ENCODE measurements at places on chromosomes 1 and 21.
A peak's percentile ranks its signal among the peaks of the same experiment; 100 is the strongest.

- no peak for DNase-seq
These were observed 44.6 kb downstream of the SUSD4 start for GRCh38 chr1:223319398-223319797.

GRCh38 chr1:226603022-226603857 is 54.7 kb downstream of the STUM start:
- DNase-seq, result peak; percentile 65

GRCh38 chr21:27021801-27022200 is 54.9 kb upstream of the ADAMTS5 start:
- DNase-seq, result no peak

DNA sequence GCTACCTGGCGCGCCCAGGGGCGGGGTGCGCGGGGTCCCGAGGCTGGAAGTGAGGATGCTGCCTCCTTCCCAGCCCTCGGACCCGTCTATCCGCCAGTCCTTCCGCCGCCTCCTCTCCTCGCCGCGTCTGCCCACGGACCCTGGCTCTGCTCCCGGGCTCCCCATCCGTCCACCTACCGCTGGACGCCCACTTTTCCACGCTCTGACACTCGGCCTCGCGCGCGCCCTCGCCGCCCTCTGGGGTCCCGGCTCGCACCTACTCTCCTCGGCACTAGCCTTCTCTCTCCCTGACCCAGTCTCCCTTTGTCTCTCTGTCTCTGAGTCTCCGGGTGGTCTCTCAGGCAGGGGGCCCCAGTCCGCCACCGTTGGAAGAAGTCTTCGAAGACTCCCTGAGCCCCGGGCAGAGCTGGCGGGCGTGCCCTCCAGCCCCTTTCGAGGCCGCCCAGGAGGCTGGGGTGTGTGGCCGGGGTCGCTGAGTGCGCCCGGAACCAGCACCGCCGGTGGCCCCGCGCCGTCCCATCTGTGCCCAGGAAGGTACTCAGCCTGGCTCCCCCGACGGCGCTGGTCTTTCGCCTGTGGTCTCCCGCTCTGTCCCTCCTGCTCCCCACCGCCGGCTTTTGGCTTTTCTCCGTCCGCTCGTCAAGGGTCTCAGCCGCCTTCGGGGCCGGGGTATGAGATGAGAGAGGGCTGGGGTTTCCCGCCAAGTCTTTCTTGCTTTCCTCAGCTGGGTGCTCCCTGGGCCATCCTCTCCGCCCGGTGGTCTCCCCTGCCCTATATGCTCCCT is 610 bp downstream of the DRAXIN start:
- DNase-seq, result no peak

- no peak for DNase-seq
These were observed 20.9 kb downstream of the TNN start for GRCh38 chr1:175088525-175088951.

DNA sequence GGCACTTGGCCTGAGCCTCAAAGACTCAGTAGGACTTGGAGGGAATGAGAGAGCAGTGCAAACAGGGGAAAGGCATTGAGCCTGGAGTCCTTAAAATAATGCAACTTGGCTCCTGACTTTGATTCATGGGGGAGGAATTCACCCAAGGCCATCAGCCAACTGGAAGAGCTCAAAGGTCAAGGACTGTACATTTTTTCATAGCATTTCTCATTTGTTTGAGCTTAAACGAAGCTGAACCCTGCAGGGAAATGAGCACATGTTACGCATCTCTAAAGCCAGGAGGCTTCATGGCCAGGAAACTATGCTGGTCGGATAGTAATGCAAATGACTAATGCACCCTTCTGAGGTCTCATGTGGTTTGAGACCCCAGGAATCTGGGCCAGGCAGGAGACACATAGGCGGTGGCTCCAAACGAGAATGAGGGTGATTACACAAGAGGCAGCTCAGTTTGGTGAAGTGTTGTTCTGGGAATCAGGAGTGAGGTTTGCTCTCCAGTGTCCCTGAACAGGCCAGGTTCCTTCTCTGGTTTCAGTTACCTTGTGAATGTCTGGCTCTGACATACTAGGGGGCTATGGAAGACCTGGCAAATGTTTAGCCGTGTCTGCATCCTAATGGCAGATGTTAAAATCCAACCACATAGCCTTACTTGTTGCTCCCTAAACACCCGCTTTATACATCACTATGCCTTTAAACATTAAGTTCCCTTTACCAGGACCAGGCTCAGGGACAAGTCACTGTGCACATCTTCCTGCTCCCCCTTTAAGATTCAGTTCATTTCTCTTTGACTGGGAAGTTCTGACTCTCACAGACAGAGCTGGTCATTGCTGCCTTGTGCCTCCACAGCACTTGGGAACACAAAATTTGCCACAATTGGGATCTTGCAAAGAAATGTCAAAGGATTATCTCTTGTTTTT is 503.9 kb upstream of the USP24 start:
- DNase-seq, result peak; percentile 100

DNA sequence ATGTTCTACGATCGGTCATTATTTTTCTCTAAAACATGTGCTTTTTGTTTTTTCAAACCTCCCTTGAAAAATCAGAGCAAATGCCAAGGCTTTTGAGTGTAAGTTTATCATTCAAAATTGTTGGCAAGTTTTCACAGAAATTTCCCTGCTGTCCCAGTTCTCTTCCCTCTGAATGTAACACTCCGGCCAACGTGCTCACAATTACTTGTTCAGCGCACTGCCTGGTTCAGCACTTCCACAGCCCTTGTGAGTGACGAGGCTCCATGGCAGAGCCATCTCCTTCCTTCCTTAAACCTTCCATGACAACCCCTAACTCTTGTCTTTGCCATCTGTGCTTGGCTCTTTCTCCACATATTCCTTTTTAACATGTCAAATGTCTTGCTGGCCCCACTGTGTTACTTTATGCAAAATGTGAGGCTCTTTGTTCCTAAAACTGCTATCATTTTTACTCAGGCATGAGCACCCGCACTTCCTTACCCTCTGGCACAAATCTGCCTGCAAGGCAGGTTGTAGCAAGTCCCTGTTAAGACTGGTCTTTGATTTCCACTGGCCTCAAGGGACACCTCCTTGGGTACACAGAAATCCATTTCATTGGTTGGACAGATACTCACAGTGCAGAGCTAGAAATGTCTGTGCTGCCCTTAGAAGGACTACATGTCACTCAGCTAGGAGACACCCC is 142.8 kb downstream of the HUNK start:
- DNase-seq, result no peak

DNA sequence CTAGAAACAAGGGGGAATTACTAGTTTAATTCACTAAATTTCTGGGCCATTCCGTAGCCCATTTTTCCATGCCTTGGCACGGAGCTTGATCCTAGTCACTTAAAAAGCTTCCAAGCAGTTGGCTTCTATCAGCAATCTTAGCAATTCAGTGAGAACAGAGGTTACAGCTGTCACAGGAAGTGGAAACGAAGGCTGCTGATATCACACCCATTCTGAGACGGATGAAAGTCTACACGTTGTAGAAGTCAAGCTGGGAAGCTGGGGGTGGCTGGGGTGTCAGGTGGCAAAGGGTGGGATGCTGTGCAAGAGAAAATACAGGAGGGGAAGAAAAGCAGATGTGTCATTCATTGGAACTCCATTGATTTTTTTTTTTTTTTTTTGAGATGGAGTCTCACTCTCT is 11.8 kb upstream of the STMN1 start:
- no peak for DNase-seq

- no peak for DNase-seq
These were observed 50.2 kb downstream of the SMYD2 start for GRCh38 chr1:214331180-214331579.

- peak; percentile 61 for DNase-seq
These were observed 590 bp downstream of the CNN3 start for GRCh38 chr1:94926126-94926914.

DNA sequence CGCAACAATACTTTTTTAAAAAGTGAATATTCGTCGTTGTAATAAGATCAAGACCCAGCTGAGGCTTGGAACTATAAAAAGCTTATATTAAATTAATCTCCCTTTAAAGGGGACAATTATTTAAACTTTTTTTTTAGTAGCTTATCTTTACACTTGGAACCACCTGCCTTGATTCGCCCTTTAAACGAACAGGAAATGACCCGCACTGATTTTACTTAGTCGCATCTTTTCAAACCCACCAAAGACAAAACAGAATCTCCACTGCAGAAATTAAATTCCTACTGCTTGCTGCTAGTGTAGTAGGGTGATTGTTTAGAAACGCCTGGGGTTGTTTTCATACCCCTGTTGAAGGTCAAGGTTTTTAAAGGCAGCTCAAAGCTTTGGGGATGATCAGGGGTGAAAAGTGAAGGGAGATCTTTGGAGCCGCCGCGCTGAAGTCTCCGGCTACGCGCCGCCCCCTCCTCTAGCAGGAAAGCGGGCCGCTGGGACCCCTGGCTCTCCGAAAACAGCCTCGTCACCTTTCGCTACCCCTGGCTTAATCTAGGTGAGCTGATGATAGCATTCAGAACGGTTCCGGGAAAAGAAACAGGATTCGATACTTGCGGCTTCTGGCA is 163.4 kb downstream of the RUNX1 start:
- DNase-seq, result no peak

- no peak for DNase-seq
These were observed 4.8 kb upstream of the CRYBG2 start for GRCh38 chr1:26358411-26359384.

DNA sequence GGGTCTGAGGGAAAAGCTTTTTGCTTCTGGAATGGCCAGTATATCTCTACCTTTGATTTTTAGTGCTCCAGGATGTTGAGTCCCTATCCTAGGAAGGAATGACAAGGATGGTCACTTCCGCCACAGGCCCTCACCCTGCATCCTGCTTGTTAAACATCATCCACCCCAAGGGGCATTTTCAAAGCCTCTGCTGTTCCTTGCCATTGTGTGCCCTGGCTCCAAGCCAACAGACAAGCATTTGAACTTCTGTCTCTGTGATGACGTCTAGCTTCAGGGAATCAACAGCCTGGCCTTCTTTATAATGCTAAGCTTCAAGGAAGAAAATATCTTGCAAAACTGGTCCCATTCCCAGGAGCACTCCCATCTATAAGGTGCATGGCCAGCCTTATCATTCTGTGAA is 12.3 kb upstream of the JAM2 start:
- DNase-seq, result no peak

- no peak for DNase-seq
These were observed 257.1 kb upstream of the GREM2 start for GRCh38 chr1:240869071-240869470.

- DNase-seq, result peak; percentile 99
These were observed at the start of gene FAM76A for GRCh38 chr1:27725374-27726172. TSS of gene FAM76A (plus strand) at chr1:27725961. CDS start at chr1:27726081, 120 bp downstream.

DNA sequence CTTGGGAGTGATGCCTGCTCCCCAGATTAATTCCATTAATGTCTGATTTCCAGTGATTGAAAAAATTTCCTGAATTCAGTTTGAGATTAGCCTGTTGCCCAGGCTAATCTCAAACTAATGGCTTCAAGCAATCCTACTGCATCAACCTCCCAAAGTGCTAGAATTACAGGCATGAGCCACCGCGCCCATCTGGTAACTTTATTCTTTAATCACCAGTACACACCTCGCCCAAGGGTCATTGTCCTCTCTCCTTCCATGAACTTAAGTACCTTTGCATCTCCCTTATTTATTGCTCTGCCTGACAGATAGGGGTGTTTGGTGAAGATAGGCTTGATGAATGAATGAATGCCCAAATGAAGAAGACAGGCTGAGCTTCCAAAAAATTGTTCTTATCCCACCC is 366.5 kb downstream of the SIPA1L2 start:
- DNase-seq, result no peak

- DNase-seq, result no peak
These were observed 85.1 kb downstream of the KCNN3 start for GRCh38 chr1:154784924-154785531.

DNA sequence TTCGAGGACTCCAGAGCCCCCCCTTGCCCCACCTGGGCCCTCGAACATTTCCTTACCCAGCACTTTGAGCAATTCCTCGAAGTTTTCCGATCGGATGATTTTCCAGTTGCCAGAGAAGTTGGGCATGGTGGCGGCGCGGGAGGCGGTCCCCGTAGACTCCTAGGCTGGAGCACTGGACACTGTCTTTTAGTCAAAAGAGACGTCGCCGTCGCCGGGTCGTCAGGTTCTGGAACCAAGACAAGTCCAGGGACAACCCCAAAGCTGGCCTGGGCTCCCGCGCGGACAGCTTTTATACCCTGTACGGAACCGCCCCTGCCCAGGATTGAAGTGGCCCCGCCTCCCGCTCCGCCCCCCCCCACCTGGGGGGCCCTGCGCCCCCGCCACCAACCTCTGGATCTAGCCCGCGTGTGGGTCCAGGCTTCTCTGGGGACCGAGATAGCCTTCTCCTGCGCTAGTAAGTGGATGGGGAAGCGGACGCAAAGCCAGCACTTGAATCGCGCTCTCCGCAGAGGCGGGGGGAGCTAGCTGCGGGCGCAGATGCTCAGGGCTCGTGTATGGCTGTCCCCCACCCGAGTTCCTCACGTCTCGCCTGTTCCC is at the start of gene CRABP2:
Gene CRABP2 (minus strand): TSS at position 263 of the 597 bp plus-strand sequence. CDS start 137 bp downstream, at position 126.
- peak; percentile 71 for DNase-seq
